Stimulated activated CD4-positive, alpha-beta T cell treated with anti-CD3 and anti-CD28 coated beads, Interleukin-15, amount 100 ng/mL, for 1 hour (primary cell): ENCODE measurements at places on chromosomes 3 and 15.
A peak's percentile ranks its signal among the peaks of the same experiment; 100 is the strongest.

DNA sequence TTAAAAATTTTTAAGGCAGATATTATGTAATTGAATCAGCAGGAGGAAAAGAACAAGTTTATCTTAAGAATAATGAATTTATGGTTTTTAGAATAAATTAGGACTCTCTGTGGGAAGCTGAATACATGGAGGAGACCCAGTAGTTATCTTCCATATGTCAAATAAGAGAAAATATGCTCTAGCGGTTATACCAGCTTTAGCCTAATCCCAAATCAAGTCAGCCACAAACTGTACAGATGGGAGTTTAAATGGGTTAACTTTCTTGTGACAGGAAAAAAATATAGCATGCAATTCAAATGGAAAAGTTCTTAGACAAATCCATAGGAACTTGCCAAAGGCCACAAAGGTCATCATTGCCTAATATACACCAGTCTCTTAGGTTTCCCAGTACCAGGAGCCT lies 84.3 kb downstream of the TTBK2 start:
- DNase-seq = no peak

DNA sequence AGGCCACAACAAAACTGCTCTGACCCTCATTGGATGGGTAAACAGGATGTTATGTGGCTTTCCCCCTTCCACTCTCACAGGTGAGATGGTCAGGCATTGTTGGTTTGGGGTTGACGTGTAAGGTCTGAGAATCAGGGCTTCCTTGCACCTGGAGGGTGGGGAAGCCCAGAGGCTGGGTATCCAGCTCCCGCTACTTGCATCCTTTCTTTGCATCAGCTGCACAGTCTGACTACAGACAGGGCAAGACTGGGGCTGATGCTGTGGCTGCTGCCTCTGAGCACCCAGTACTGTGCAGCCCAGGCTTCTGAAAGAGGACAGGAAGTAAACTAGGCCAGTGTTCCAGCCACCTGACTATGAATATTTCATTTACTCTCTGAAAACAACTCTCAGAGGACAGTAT lies 58.0 kb upstream of the ATP2B2 start:
- no peak for DNase-seq

DNA sequence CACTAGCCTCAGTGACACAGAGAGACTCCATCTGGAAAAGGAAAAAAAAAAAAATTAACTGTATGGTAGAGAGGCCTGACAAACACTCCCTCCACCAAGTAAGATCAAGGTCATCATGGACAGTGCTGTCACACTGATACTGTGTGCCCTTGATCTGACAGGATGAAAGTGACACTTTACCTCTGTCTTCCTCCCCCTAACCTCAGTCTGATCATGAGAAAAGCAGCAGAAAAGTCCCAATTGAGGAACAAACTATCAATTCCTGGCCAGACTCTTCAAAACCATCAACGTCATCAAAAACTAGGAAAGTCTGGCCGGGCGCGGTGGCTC lies 26.7 kb downstream of the PGPEP1L start:
- DNase-seq = no peak

GRCh38 chr15:100690032-100690794 lies 87.8 kb downstream of the ASB7 start:
- DNase-seq = no peak

DNA sequence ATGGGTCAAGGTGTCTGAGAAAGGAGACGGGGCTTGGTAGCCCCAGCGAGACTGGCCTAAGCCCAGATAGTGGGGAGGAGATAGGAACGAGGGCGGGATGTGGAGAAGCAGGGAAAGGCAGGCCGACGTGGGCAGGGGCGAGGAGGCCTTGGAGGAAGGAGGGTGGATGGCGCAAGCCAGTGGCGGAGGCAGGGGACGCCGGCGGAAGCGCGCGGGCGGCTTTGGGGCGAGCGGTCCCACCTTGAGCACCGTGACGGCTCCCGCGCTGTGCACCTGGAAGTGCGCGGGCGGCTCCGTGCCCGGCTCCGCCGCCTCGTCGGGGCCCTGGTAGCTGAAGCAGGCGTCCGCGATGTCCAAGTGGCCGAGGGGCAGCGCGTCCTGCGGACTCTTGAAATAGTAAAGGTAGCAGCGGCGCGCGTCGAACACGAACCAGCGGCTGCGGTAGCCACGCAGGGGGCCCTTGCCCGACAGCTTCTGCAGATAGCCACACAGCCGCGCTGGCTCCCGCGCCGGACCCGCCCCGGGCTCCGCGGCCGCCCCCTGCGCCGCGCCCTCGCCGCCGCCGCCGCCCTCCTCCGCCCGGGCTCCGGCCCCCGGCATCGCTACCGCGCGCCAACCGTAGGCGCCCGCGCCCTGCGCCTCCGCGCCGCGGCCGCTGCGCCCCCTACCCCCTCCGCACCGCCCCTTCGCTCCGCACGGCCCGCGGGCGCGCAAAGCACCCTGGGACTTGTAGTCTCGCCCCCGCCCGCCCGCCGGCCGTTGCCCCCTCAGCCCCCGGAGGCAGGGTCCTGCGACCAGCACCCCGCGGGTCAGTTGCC lies at the start of gene TBC1D2B:
Gene TBC1D2B (minus strand): TSS at position 659 of the 818 bp plus-strand sequence. CDS start 59 bp downstream, at position 600.
- DNase-seq = peak; percentile 46

- DNase-seq = no peak
Observed at GRCh38 chr15:57323806-57324589, 52.3 kb upstream of the CGNL1 start.

DNA sequence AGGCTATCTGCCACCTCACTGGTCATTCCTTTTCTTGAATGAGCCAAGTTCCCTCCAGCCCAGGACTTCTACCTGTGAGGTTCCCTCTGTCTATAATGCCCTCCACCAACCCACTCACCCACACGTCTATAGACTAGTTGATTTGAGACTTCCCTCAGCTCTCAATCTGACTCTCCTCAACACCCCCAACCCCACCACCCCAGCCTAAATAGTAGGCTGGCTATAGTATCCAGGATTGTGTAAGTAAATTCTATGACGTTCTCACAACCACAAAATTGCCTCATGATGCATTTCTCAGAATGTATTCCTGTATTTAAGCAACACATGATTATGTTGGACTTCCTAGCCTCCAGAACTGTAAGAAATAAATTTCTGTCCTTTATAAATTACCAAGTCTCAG lies 2.2 kb downstream of the PLSCR1 start:
- no peak for DNase-seq

- DNase-seq = no peak
Observed at GRCh38 chr3:4376499-4376898, 73.3 kb downstream of the SETMAR start.

- no peak for DNase-seq
Observed at GRCh38 chr15:90340345-90340744, 11.7 kb upstream of the ZNF774 start.

GRCh38 chr3:23810343-23811184 lies 4.8 kb downstream of the UBE2E1 start:
- peak; percentile 32 for DNase-seq

GRCh38 chr3:10381336-10381735 lies 60.4 kb upstream of the SEC13 start:
- DNase-seq = no peak

- no peak for DNase-seq
Observed at GRCh38 chr3:10950476-10951294, 41.9 kb upstream of the SLC6A1 start.

GRCh38 chr15:95596496-95596895 lies 734.0 kb upstream of the NR2F2 start:
- no peak for DNase-seq

GRCh38 chr3:112598731-112599130 lies 36.9 kb downstream of the SLC35A5 start:
- DNase-seq = no peak

DNA sequence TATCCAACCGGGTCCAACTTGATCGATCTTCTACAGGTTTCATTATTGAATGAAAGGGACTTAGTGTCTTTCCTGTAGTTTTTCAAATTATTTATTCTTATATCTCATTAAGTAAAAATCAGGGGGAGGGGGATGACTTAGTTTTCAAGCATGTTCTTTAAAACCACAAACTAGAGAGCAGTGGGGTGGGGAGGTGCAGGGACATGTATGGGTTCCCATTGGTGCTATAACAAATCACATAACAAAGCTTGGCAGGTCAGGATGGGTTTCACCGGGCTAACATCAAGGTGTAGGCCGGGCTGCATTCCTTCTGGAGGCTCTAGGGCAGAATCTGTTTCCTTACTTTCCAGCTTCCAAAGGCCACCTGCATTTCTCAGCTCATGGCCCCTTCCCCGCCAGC lies 32.7 kb downstream of the CCNL1 start:
- no peak for DNase-seq

DNA sequence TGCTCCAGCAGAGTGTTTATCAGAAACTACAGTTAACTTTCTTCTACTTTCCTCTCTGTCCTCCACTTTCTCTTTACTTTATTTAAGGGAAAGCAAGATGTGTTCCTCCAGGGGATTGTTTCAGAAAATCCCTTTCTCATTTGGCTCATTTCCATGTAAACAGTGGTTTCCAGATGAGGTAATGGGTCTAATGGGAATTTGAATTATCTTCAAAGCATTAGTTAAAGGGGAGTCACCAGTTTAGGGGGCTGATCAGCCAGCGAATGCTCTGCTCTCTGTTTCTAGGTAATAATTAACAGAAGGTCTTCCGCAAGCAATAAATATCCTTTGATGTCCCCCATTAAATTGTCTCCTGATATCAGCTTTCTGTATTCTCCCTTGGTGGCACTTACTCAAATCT lies 30.4 kb upstream of the ZNF639 start:
- no peak for DNase-seq

GRCh38 chr3:128624526-128625138 lies 26.0 kb downstream of the RPN1 start:
- DNase-seq = no peak
